Stimulated activated naive CD4-positive, alpha-beta T cell treated with Interleukin-2 at 50 U/mL for 16 hours (primary cell): ENCODE measurements at places on chromosomes 1 and 21.

DNA sequence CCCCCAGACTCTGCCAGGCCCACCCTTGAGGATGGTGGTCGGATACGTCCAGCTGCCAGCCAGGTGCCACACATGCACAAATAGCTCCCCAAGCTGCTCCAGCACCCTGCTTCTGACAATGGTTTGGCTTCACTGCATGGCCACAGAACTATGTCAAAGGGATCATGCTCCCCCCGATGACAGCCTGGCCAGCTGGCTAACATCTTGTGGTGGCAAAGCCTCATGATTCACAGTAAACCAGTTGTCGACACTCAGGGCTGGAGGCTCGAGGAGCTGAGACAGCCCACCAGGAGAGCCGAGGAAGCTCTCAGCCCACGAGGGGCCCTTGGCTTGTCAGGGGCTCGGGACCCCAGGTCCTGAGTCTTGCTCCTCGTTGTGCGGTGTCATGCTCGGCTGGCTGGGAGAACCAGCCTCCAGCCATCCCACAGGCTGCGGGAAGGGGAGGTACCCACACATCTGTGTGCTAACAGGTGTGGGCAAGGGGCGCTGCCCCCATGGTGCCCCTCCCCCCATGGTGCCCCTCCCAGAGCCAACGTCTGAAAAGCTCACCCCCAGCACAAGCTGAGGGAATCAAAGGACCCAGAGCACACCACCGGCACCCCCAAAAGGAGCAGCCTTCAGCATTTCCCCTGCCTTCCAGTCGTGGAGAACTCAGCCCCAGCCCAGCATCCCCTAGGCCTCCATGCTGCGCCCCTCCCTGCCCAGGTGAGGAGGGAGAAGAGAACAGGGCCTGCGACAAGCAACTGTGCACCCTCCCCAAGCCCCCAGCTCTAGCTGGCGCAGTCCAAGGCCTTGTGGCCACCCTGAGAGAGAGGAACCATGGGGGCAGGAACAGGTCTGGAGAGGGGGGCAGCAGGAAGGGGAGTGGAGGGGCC is 41.2 kb downstream of the KIF21B start:
- no peak for DNase-seq

- DNase-seq: no peak
Observed at GRCh38 chr1:3040004-3040403, 18.7 kb downstream of the ACTRT2 start.

DNA sequence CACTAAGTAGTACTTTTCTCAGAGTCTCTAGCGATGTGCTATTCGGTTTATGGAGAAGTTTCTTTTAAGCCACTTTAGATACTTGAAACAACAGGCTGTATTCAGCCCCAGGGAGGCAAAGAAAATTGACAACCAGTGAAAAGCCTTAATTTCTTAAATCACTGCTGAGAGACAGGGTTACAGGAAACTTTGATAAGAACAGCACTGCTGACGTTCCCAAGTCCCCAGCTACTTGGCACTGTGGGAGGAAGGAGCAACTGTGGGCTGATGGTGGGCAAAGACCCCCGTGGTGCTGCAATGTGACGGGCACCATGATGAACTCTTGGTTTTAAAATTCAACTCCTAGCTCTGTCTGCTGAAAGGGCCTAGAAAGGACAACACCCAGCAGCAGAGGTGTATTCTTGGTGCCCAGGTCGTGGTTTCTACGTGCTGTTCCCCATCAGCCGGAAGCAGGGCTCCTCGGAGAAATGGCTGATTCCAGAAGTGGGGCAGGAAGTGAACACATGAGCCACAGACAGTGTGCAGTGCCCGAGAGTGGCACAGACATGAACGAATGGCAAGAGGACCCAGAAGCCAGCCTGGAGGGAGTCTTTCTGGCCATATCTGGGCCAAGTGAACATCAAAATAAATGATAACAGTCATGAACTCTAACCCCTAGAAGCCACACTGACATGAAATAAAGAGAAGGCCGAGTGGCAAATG is 5.3 kb downstream of the PTTG1IP start:
- DNase-seq: peak; percentile 35

GRCh38 chr1:114490274-114490693 is 20.7 kb downstream of the TRIM33 start:
- DNase-seq: no peak

DNA sequence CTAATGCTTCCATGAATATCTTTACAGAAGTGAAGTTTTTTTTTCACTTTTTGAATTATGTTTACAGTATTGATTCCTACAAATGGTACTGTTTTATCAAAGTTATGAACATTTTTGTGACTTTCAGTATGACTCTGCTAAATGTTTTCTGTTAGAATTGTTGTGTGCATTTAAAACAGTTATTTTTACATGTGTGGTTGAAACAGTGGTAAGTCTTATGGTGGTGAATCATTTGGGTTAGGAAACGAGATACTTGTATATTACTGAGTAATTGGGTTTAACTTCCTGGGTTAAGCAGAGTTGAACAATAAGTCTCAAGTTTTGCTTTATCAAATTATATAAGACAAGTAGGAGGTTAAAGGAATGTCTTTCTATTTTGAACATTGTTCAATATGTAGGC is 66.8 kb downstream of the VPS13D start:
- DNase-seq: no peak

GRCh38 chr1:163366555-163366954 is 44.8 kb downstream of the NUF2 start:
- DNase-seq: no peak

- DNase-seq: no peak
Observed at GRCh38 chr1:243645281-243645680, 204.8 kb downstream of the AKT3 start.

DNA sequence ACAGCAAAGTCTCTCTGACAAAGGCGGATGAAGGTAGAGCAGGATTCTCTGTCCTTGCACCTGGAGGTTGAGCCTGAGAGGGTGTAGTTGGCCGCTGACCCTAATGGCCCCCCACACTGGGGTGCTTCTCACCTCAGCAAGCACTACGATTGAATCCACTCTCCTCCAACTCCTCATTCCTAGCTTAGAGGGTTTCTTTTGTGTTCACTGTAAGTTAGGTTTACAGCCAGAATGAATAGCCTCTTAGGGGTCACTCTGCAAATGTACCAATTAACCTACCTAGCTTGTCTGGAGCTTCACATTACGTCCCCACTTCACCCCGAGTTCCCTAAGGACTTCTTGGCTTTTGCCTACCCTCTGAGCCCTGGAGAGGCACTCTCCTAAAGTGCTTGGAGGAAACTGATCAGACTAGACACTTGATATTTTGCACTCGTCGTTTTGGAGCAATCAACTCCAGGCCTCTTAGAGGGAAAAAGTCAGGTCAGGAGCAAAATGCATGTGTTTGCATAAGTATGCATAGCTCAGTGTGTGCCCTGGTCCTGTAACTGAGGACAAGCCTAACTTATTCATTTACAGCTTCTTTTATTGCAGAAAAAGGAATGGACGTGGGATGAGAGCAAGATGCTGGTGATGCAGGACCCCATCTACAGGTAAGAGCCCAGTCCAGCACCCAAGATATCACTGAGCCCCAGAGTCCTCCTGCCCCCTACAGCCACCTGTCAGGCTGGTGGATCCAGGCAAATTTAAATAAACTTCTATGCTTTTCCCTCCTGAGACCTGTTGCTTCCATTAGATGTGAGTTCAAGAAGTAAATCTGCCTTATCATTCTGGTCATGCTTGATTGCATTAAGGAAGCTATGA is 76.4 kb downstream of the SPATA46 start:
- no peak for DNase-seq

DNA sequence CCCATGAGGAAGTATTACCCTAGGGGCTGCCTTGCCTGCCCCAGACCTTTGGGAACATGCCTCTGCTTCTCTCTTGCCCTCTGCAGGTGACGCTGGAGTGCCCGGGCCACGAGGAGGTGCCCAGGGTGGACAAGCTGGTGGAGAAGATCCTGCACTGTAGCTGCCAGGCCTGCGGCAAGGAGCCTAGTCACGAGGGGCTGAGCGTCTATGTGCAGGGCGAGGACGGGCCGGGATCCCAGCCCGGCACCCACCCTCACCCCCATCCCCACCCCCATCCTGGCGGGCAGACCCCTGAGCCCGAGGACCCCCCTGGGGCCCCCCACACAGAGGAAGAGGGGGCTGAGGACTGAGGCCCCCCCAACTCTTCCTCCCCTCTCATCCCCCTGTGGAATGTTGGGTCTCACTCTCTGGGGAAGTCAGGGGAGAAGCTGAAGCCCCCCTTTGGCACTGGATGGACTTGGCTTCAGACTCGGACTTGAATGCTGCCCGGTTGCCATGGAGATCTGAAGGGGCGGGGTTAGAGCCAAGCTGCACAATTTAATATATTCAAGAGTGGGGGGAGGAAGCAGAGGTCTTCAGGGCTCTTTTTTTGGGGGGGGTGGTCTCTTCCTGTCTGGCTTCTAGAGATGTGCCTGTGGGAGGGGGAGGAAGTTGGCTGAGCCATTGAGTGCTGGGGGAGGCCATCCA is 7.8 kb upstream of the HTR6 start:
- DNase-seq: no peak

- no peak for DNase-seq
Observed at GRCh38 chr1:13583966-13584791, 547 bp downstream of the PDPN start.

DNA sequence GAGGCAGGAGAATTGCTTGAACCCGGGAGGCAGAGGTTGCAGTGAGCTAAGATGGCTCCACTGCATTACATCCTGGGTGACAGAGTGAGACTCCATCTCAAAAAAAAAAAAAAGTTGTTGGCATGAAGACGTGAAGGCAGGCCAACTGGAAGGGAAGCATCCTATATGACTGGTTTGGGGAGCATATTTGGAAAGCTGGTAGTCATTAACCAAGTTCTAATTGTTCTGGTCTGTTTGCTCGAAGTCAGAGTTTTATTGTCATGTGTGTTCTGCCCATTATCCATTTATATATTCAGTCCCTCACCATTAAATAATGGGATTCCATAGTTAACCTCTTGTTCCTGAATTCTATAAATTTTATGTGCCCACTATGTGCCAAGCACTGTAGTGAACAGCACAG is 3.3 kb upstream of the GLRX2 start:
- DNase-seq: no peak

DNA sequence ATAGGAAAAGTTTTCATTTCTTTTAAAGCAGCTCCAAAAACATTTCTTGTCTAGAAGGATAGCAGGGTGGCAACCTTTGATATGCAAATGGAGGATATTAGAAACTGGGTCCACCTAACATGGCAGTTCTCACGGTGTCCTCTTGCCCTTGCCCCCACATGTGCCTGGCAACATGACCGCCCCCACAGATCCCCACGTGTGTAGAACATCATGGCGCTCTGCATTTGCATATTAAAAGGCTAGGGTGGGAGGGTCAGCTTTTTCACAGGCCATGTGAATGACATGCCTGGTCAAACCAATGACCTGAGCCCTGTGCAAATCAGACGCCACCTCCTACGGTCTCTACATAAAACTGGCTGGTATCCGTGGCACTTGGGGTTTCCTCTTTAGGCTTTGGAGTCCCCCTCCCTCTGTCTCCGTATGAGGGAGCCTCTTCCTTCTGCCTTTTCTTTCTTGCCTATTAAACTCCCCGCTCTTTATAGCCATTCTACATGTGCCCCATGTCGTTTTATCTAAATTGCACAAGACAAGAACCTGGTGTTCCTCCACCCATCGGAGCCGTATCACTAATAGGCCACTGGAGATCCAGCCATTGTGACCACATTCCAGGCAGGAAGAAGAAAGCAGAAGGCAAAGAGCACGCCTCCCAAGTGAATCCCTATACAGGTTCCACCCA is 71.3 kb downstream of the WDR4 start:
- no peak for DNase-seq
